ENCODE measurements at places on chromosomes 5 and 9.

DNA sequence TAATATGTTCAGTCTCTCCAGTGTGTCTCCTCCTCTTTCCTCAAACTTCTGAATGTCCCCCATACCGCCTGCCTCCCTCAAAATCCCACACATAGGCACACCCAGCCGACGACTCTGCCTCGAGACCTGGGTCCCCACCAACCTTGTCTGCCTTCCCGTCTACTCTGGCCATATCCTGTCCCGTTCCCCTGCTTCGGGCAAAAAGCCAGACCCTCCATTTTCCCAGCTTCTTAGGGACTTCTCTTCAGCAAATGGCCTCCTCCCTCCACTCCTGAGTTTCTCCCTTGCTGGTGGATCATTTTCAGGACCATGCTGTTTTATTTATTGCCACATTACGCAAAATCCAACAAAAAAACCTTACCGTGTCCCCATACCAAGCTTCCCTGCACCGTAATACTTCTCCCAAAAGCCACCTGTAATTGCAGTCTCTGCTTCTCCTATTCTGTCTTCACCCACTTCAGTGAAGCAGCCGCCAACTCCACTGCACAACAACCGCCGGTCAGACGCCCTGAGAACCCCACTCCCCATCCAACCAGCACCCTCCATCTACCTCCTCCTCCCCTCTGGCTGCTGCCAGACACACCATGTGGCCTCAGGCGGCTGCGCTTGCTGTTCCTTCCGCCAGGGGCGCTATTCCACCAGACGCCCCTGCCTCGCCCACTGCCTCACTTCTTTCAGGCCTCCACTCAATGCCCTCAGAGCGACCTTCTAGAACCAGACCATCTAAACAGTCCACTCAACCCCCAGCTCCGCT is 117.0 kb downstream of the TRPM6 start:
- peak; percentile 50 for DNase-seq

- DNase-seq: no peak
Observed at GRCh38 chr9:22813529-22813928, 366.9 kb downstream of the DMRTA1 start.

- DNase-seq: no peak
Observed at GRCh38 chr9:81964218-81965171, 21.2 kb downstream of the SPATA31D3 start.

- DNase-seq: no peak
Observed at GRCh38 chr9:2623288-2624050, 1.9 kb downstream of the VLDLR start.

DNA sequence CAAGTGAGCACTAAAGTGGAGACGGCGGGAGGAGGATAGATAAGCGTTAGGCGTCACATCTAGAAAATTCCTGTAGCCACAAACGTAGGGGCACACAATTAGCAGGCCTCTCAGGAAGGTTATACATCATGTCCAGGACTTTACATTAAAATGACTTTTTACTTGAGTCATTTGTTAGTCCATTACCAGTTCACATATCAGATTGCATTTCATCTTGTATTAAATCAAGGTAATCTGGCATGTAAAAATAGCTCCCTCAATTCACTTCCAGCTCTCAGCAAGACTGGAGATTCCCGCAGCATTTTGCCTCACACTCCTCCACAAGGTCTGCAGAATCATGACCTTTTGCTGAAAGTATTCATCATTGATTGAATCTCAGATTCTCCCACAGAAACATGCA is 118.8 kb downstream of the PRDM6 start:
- no peak for DNase-seq

DNA sequence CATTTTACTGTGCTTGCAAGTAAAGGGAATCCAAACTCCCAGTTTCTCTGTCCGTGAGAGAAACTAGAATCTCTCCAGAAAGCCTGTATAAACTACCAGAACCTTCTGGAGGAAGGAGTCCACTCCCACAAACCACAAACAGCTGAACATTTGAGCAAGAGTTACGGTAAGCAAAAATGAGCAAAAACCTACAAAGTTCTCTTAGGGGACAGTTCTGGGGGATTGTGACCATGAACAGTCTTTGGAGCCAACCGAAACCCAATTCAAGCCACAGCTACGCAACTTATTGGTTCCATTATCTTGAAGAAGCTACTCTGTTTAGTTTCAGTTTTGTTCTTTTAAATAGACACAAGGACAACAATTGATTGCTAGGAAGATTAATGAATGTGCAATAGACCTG is 330.6 kb downstream of the ASTN2 start:
- no peak for DNase-seq

DNA sequence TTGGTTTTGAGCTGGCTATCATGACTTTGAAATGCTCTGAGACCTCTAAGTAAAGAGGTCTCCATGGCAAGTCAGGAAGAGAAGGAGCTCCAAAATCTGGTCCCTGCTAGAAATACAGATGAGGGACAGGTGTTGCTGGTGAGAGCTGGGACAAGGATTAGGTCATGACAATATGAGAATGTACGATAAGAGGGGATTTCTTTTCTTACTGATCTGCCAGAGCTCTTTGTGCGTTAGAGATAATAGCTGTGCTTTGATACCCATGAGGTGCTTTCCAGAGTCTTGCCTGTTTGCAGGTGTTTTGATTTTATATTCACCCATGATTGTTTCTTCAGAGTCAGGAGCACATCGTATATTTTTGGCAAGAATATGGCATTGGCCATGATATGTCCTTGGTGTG is 56.5 kb downstream of the ANKRD33B start:
- no peak for DNase-seq

GRCh38 chr9:76151267-76151666 is 243.0 kb downstream of the RFK start:
- no peak for DNase-seq

GRCh38 chr5:172293054-172293744 is 9.6 kb upstream of the UBTD2 start:
- peak; percentile 71 for DNase-seq

DNA sequence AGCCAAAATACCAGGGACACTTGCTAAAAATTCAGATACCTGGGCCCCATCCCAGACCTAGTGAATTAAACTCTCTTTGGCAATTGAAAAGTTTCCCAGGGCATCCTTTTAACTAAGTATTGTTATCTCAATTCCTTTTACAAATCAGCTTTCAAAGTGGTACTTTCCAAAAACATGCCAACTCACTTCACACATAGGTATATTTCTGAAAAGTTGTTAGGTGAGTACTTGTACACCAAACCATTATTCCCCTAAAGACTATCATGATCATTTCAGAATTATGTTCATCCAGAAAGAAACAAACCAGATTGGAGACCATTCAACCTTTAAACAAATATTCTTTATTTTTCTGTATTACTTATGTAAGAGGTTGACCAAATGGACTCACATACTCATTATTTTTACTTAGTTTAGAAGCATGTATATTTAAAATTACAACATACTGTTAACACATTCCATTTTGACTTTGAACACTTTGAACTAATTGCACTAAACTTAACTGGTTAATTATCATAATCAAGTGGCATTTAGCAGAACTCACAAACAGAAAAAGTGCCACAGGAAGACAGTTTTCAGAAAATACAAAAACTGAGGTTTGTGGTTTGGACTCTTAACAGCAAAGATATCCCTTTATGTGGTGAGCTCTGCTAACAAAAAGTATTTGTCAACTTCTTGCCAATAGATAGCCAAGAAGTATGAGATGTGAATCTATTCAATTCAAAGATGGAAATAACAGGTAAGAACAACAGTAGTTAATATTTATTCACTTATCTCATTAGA is 40.7 kb downstream of the KIAA0825 start:
- no peak for DNase-seq

GRCh38 chr5:93570294-93571113 is 10.5 kb downstream of the NR2F1-AS1 start:
- no peak for DNase-seq

- DNase-seq: no peak
Observed at GRCh38 chr9:82565188-82565969, 497.6 kb downstream of the RASEF start.

- DNase-seq: peak; percentile 68
Observed at GRCh38 chr5:74648835-74649293, 8.3 kb upstream of the ENC1 start.

GRCh38 chr9:127213859-127214258 is 50.7 kb upstream of the GARNL3 start:
- DNase-seq: no peak

GRCh38 chr5:57332361-57332760 is 150.2 kb downstream of the ACTBL2 start:
- no peak for DNase-seq

DNA sequence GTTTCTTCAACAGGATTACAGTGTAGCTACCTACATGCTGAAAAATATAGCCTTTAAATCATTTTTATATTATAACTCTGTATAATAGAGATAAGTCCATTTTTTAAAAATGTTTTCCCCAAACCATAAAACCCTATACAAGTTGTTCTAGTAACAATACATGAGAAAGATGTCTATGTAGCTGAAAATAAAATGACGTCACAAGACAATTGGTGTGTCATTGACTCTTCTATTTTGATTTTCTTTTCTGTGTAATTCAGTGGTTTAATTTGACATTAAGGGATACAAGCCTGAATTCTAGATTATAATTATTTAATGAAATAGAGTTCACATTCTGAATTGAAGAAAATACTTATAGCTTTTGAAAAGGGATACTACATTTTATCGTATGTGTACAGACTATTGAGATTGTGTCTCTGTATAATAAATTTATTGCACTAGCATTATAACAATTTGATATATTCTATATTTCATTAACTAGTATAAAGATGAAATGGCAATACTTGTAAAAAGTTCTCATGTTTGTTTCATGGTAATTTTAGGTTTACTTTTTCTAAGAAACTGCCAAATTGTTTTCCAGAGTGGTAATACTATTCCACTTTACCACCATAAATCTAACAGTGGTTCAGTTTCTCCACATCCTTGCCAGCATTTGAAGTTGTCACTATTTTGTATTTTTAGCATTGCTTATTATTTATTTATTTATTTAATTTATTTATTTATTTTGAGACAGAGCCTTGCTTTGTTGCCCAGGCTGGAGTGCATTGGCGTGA is 18.7 kb downstream of the ANXA1 start:
- no peak for DNase-seq

GRCh38 chr5:43336159-43336558 is 22.9 kb upstream of the HMGCS1 start:
- no peak for DNase-seq

GRCh38 chr5:139023286-139023685 is 148.2 kb upstream of the LRRTM2 start:
- DNase-seq: peak; percentile 43

- DNase-seq: no peak
Observed at GRCh38 chr5:58922461-58923171, 339.7 kb downstream of the RAB3C start.

DNA sequence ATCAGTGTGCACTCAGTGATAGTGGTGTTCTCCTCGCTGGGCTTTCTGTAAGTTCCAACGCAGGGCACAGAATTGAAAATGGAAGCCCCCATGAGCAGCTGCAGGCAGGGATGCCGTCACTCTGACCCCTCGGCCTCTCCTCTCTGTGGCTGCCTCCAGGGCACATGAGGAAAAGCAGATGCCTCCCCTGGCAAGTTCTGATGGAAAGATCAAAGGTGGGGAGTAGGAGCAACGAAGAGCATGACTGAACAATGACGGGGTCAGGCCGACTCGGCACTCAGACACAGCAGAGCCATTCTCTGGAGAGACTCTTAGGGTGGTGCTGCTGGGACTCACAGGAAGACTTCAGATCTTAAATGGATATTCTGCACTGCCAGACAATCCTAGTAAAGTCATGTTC is 65.6 kb upstream of the CKMT2 start:
- no peak for DNase-seq

DNA sequence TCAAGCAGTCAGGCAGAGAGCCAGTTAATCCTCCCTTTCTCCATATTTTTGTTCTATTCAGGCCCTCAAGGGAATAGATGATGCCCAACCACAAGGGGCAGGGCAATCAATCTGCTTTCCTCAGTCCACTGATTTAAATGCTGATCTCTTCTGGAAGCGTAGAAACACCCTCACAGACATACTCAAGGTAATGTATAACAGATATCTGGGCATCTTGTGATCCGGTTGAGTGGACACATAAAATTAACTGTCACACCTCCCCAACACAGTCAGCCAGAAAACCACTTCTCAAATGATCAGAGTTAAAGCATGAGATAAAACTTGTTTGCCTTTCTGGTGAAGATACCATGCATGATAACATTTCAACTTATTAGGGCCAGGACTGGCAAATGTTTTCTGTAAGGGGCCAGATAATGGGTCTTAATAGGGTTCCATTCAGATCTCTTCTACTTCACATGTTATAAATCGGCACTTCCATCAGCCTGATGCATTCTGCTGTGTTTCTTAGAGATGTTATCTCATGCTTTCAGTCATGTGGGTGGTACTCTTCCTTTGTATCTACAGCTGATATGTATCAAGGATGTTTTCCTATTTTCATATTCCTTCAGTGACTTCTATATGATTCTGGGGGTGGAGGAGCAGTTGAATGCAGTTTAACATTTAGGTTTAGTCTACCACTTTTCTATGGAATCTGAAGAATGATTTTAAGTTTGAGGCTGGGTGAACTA is 58.9 kb upstream of the CNTLN start:
- DNase-seq: no peak

GRCh38 chr5:10297646-10298204 is 10.0 kb downstream of the CMBL start:
- no peak for DNase-seq

- no peak for DNase-seq
Observed at GRCh38 chr9:8429768-8430167, 630.2 kb upstream of the DMAC1 start.

DNA sequence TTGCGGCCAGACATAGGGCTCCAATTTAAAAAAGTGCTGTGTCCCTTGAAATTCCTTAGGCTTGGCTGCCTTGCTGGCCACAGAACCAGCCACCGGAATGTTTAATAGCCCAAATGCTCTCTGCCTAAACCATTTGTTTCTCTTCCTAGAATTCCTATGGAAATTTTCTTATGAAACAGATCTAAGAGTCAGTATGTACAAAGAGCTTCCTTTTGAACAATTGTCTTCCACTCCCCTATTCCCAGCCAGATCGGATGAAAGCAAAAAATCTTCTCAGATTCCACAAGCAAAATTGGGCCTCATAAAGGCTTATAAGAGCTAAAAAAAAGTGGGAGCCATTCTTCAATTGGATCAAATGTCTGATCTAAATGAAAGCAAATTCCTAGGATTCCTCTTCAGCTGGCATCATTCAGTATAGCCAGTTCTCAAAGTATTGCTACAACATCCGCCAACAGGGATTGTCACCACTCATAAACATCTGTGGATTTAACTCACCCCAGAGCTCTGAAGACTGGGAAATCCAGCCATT is 104.3 kb downstream of the CEMIP2 start:
- DNase-seq: no peak

DNA sequence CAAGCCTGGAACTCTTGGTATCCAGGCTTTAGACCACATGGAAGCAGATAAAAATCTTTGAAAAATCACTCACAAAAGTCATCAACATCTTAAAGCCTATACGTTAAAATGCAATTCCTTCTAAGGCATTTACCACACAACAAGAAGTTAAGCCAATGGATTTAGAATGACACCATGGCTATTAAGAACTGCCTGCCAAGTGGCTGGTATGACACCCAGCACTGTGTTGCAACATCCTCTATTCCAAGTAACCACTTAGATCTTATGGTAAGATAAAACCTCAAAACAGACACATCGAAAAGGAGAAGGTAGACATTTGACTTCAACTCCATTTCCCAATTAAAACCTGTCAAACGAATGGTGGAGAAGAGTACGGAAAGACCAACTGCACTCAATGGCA is 344.2 kb upstream of the SLC30A5 start:
- peak; percentile 13 for DNase-seq

- DNase-seq: no peak
Observed at GRCh38 chr9:111965566-111966019, 69.0 kb downstream of the UGCG start.
